ENCODE measurements at places on chromosomes 1 and 21.

- no peak for DNase-seq
Measured at GRCh38 chr21:44773291-44773932, 28.2 kb downstream of the UBE2G2 start.

DNA sequence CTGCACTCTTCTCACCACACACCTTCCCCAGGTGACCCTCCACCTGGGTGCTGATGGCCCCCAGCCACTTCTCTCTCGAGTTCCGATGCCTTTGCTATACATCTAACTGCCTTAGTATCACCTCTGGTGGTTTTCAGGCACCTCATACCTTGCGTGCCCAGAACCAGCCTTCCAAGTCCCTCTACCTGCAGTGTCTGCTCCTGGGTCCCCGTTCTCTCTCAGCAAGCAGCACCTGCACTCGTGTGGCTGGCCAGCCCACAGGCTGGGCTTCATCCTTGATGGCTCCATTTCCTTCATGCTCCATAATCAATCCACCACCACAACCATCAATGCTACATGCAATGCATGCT is 49.2 kb upstream of the EDN2 start:
- no peak for DNase-seq

DNA sequence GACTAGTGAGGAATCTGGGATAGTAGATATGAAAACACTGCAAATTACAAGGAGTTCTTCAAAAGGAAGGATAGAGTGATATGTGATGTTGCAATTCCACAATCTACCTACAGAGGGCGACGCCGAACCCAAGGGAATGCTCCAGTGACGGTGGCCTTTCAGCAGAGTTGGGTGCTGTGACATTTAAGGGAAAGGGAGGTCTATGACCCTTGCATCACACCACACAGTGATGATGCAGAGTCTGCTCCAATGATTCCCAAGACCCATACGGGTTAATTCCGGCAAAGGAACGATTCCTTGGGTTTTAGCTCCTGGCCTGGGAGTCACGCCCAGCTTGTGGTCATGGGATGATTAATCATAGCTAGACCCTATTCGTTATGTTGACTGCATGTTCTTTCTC is 123.0 kb upstream of the IGSF21 start:
- DNase-seq = no peak

DNA sequence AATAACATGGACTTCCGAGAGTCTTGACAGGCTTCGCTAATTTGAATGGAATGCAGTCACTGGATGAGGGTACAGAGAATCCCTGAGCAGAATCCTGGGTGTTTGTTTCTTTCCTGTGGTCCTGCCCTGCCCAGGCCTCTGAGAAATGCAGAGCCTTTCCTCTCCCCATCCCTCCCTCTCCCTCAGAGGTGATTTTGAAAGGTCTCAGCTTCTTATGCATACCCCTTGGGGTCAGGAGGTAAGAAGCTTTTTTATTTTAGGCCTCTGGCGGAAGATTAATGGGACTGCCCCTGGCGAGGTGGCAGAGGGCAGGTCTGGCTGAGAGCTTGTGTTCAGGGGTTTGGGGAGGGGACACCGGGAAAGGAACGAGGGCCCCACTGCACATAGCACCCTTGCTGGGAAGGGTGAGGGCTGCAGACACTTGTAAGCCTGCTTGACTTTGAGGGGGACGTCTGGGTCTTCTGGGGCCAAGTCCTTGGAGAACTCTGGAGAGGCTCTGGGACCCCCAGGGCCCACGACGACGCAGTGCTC is 116.5 kb upstream of the SLC45A1 start:
- no peak for DNase-seq

GRCh38 chr1:181445436-181445835 is 37.9 kb upstream of the CACNA1E start:
- no peak for DNase-seq

GRCh38 chr1:36516372-36517010 is 33.8 kb upstream of the CSF3R start:
- peak; percentile 16 for DNase-seq

GRCh38 chr1:31954607-31955283 is 16.6 kb upstream of the PTP4A2 start:
- DNase-seq = peak; percentile 89

DNA sequence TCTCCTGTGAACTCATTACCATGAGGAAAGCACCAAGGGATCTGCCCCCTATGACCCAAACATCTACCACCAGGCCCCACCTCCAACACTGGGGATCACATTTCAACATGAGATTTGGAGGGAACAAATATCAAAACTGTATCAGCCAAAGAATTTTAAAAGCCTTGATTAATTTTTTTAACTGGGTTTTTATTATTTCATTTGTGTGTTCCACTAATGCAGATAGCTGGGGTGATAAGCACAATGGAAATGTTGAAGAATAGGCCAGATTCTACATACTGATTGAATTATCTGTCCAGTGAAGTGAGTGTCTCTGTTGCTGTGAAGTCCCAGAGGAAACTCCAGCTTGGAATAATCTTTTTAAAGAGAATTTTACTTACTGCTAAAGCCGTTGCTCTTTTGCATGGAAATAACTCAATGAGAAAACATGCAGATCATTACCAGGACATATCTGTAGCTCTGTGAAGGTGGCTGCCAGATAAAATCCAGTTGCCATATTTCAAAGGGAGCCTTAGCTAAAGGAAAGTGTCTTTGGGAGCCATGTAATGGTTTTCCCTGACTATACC is 44.4 kb upstream of the DHCR24 start:
- no peak for DNase-seq

DNA sequence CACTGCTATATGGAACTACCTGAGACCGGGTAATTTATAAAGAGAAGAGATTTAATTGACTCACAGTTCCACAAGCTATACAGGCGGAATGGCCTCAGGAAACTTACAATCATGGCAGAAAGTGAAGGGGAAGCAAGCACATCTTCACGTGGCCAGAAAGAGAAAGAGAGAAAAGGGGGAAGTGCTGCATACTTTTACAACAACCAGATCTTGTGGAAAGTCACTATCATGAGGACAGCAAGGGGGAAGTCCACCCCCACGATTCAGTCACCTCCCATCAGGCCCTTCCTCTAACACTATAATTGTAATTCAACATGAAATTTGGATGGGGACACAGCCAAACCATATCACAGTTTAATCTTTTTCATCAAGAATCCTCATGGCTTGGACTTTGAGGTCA is 339.2 kb upstream of the AJAP1 start:
- no peak for DNase-seq

GRCh38 chr1:33170351-33171274 is 11.2 kb downstream of the TRIM62 start:
- no peak for DNase-seq

DNA sequence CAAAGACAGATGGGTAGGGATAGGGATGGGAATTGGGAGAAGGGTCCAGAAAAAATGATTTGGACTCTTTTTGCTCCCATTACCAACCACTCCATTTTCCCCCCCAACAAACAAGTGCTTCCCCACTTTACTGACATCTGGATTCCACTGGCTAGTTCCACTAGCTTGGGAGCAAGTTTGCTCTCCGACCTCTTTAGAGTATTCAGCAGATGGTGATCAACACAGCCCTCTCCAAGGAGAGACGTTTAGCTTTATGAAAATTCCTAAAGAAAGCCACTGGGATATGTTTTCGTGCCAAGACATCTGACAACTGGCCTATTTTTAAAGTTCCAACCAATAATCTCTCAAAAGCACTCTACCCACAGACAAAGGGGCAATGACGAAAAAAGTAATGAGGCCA is 50.3 kb downstream of the ITPKB start:
- no peak for DNase-seq

- peak; percentile 91 for DNase-seq
Measured at GRCh38 chr1:63522891-63523728, at the start of the genes EFCAB7 and ITGB3BP. Gene EFCAB7 (plus strand): TSS chr1:63523525. CDS start chr1:63525573, 2,048 bp downstream. Gene ITGB3BP (minus strand): TSS chr1:63523225. CDS start chr1:63523133, 92 bp downstream.

GRCh38 chr1:9833632-9834031 is 9.9 kb upstream of the CLSTN1 start:
- DNase-seq = no peak

- no peak for DNase-seq
Measured at GRCh38 chr1:21270086-21270689, 20.1 kb downstream of the ECE1 start.

DNA sequence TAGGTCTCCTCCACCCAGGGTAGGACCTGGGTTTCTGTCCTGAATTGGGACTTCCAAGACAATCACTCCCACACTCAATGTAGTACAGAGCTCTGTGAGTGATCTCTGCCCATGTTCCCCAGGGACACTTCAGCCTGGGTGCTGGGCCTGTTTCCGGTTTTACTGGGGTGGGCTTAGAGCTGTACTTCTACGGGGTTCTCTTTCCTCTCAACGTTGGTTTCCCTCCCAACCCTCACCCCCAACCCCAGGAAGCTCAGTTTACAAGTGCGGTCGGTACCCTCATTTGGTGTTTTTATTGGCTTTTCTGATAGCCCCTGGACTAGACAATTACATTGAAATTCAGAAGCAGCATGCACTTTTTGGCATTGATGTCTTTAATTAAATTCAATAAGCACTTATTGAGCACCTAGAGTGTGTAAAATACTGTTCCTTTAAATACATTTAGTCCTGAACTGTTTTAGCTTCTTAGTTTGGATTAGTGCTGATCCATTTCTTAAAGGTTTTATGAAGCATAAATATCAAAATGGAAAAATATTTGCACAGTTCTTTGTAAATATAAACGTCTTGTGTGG is 542 bp upstream of the XPR1 start:
- DNase-seq = no peak
